Left kidney (tissue), 8 donors: ENCODE measurements at places on chromosomes 2 and 18.

DNA sequence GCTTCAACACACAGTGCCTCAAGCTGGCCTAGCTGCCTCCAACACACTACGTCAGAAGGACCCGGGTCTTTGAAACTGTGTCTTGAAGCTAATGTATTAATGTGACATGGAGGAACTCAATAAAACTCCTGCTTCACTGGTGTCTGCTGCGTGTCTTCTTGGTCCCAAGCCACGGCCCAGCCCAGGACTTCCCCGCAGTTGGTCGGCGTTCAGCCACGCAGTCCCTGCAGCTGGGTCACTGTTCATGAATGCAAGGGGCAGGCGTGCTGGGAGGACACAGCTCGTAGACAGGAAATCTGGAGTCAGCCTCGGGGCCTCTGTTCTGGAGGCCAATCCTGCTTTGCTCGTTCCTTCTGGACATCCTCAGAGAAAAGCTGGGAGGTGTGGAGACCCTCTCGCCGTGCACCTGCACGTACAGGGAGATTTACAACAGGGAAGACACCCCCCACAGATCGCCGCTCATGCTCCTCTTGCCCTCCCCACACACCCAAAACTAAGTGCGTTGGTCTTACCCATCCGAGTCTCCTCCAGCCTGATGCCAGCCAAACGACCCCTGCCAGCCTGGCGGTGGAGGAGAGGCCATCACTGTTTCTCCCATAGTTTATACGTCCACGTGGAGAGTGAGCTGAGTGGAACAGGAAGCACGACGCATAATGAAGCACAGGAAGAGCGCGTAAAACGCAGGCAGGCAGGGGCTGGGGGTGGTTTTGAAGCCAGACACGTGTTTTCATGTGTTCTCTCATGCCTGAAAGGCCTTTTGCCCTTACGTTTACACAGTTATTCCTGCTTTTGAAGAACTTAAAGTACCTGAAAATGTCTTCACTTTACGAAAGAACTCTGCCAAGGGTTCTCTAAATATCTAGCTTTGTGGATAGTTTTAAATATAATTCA is 39.7 kb downstream of the ADI1 start:
- no peak for DNase-seq

DNA sequence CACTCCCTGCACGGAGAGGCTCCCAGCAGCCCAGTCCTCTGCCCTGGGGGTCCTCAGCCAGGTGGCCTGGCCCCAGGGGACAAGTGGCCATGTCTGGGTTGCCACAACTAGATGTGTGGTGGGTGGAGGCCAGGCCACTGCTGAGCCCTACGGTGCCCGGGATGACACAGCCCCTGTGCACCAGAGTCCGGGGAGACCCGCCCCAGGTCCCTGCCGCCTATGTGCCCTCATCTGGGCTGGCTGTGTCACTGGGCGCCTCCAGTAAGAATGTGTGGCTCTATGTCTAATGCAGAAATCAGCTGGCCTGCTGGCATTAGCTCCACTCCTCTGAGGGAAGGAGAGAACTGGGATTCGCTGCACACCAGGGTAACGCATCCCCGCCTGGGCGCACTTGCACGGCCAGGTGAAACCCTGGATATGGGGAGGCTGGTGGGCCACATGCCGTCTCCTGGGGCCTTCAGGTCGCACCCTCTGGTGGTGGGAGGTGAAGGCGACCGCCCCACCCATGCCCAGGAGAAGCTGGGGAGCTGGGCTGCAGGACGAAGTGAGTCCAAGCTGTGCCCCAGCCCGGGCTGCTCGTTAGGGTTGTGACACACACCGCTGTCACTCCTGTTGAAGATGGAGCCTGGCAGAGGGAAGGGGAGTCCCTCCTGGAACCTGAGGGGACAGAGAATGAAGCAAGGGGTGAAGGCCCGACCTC is 136.1 kb downstream of the PTGR3 start:
- no peak for DNase-seq

DNA sequence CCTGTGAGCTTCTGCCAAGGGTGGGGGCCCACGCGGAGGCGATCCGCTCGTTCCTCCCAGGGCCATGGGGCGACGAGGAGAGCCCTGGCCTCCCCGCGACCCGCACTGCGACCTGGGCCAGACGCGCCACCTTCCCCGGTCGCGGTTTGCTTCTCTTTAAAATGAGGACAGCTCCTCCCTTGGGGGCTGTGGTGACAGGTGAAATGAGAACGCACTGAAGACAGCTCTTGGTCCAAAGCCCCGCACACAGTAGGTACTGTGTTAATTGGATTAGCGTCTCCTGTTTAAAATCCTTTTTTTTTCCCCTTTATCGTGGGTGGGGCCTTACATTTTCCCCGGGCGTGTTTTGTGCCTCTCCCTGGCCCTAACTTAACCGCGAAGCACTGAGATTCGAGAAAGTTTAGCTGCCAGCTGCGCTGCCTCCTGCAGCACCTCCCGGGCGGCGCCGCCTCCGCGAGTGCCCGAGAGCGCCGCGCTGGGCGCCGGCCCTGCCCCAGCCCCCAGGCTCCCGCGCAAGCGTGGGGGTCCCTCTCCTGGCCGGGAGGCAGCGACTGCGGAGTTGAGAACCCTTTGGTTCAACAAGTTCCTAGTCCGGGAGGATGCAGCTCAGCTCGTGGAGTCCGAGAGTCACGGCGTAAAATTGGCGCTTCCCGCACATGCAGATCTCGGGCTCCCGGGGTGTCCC is 1.1 kb downstream of the HPCAL1 start:
- peak; percentile 53 for DNase-seq

DNA sequence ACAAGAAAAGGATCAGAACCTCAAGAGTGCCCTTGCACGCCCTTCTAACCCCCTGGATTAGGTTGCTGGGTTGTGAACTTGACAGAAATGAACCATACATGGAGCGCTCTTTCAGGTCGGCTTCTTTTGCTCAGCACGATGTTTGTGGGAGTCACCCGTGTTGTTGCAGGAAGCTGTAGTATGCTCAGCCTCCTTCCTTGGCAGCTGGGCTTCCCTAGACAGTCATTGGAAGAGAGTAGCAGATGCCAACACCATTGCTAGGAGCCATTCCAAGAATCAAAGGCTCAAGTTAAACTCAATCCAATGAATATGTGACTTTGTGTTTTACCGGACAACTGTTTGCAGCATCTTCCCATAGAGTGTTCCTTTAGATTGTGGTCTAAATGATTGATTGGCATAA is 47.0 kb downstream of the RAB12 start:
- no peak for DNase-seq

DNA sequence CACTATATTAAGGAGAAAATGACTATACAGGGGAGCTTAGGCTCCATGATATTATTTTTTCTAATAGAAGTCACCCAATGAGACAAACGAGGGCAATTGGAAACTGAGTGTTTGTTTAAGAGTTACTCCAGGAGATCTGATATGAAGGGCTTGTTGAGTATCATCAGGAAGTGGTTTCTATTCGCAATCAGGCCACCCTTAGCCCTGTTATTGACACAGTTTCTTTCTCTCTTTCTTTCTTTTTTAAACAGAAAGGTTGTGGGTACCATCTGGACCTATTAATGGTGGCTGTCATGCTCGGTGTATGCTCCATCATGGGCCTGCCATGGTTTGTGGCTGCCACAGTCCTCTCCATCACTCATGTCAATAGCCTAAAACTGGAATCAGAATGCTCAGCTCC is 117.3 kb downstream of the DPP4 start:
- DNase-seq: no peak

- no peak for DNase-seq
These were observed 497.7 kb downstream of the STK39 start for GRCh38 chr2:167749660-167750059.

DNA sequence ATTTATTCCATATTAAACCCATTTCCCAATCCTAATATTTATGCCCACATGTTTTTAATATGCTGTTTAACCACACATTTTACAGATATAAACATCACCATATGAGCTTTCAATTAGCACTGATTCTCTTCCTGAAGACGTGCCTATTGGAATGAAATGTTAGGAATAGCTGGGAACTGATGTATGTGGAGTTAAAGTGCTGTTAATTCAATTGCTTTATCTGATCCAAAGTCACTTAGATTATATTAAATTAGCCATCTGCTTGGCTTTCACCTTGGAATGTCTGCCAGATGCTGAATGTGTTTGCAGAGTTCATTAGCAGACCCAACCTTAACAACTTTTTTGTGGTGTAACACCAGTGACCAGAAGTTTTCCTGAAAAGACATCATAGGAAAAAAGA is 942.9 kb upstream of the KLHL29 start:
- DNase-seq: no peak

GRCh38 chr2:136310797-136311603 is 193.1 kb upstream of the CXCR4 start:
- no peak for DNase-seq

- DNase-seq: no peak
These were observed 156.3 kb downstream of the EML6 start for GRCh38 chr2:54879598-54880332.
